ENCODE measurements at places on chromosomes 2 and 18. TPM values are rescaled to one million over a fixed set of nuclear protein-coding genes. Genes with fewer than 3 reads are reported as not detected.

- no peak overlapping the region for H3K4me3 ChIP-seq
- no peak for DNase-seq
- no peaks in the 10 kb centered on the region for H3K27me3 ChIP-seq
- H3K27ac ChIP-seq, result no peak overlapping the region
- peaks cover 3% of the 10 kb centered on the region for H3K36me3 ChIP-seq
Observed at GRCh38 chr18:2805970-2806943, 40.5 kb upstream of the EMILIN2 start.

DNA sequence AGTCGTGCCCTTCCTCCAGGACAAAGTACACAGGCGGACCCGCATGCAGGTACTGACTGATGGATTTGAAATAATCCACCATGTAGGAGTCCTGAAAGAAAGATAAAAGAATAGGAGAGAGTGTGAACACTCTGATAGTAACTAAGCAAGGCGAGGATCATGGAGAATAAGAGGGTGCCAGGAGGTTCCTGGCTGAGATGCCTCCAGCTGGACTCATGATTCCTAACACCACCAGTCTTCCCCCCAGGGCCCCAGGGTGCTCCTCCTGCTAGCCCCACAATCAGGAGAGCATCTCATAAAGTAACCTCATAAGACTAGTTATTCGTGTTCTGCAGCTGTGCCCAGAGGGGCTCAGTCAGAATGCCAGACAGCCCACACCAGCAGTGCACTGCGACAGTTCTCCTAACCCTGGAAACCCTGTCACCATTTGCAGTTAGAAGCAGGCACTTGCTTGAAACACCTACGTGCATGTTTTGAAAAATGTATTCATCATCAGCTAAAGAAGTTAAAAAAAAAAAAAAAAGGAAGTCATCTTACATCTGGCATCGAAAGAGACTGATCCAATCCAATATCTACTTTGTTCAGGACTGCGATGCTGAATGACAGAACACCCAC, 36.7 kb downstream of the RMC1 start:
- no peak overlapping the region for H3K4me3 ChIP-seq
- peaks cover 10% of the 10 kb centered on the region for H3K4me1 ChIP-seq
- H3K27me3 ChIP-seq, result no peaks in the 10 kb centered on the region
- no peak for DNase-seq

GRCh38 chr2:88281302-88282217, 111.4 kb downstream of the THNSL2 start:
- H3K4me1 ChIP-seq, result no peaks in the 10 kb centered on the region
- H3K27me3 ChIP-seq, result peaks cover 18% of the 10 kb centered on the region
- H3K4me3 ChIP-seq, result no peak overlapping the region
- H3K27ac ChIP-seq, result no peak overlapping the region
- H3K36me3 ChIP-seq, result no peaks in the 10 kb centered on the region

- no peaks in the 10 kb centered on the region for H3K27me3 ChIP-seq
- H3K36me3 ChIP-seq, result no peaks in the 10 kb centered on the region
- no peaks in the 10 kb centered on the region for H3K4me1 ChIP-seq
- no peak overlapping the region for H3K27ac ChIP-seq
- DNase-seq, result no peak
- no peak overlapping the region for H3K4me3 ChIP-seq
Observed at GRCh38 chr18:73544032-73544431, 603.6 kb downstream of the FBXO15 start.

- no peak overlapping the region for H3K4me3 ChIP-seq
- H3K36me3 ChIP-seq, result no peaks in the 10 kb centered on the region
- H3K4me1 ChIP-seq, result no peaks in the 10 kb centered on the region
Observed at GRCh38 chr18:6810191-6810590, 80.7 kb downstream of the ARHGAP28 start.

DNA sequence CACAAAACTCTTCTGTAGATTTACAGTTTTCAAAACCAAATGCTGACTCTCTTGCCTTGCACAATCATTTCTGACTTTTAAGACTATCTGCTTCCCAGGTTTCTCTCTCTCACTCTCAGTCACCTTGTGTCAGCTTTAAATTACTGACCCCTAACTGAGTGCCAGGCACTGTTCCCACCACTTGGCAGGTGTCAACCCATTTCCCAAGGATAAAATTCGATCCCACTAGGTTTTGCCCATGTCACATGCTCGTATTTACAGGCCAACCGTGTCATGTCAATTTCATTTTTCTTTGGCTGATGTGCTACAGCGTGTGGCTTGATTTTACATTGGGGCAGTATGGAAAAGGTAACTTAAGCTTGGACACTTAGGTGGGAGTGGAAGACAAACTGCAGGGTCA, 26.1 kb upstream of the LMAN1 start:
- no peak overlapping the region for H3K4me3 ChIP-seq
- no peaks in the 10 kb centered on the region for H3K27me3 ChIP-seq
- H3K4me1 ChIP-seq, result no peaks in the 10 kb centered on the region
- H3K27ac ChIP-seq, result no peak overlapping the region

DNA sequence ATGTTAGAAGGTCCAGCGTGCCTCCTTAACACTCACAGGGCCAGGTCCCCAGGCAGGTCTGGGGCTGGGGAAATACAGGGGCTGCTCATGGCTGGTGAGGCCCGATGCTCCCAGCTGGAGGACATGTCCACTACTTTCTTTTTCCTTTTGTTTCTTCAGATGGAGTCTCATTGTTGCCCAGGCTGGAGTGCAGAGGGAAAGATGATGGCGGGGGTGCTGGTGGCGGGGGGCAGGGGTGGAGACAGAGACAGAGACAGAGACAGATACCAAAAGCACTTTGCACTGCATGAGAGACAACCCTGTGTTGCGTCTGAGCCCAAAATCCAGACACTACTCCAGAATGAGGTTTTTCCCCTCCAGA, 211.0 kb downstream of the SH3BP4 start:
- H3K36me3 ChIP-seq, result no peaks in the 10 kb centered on the region
- DNase-seq, result no peak
- no peaks in the 10 kb centered on the region for H3K4me1 ChIP-seq
- H3K4me3 ChIP-seq, result no peak overlapping the region
- H3K27me3 ChIP-seq, result no peaks in the 10 kb centered on the region

DNA sequence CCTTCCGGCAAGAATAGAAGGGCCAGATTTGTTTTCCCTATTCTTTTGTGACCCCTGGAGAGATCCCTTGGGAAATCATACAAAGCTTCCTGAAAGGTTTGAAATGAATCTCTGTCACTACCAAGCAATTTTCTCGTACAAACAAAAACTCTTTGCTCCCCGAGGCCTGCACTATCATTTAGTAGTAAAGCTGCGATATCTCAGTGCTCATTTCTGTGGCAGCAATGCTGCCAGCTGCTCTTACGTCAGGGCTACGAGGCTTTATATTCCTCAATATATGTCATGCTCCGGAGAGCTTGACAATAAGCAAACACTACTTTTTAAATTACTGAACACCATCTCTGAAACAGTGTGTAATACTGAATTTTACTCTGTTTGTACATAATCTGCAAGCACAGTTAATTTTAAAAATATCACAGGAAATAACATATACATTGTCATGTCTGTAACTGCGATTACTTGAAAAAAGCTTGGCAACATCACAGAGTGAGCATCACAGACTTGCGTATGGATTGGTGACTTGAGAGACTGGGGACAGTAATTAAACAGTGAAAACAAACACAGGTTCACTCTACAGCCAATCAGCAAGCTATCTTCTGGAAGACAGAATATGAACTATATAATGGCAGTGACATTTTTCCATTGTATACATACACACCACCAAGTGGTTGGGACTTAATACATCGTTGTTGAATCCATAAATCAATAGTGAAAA, 403.3 kb upstream of the NETO1 start:
- H3K36me3 ChIP-seq, result no peaks in the 10 kb centered on the region
- no peaks in the 10 kb centered on the region for H3K4me1 ChIP-seq
- no peak for DNase-seq
- no peak overlapping the region for H3K27ac ChIP-seq

GRCh38 chr18:75854174-75854573, 426.7 kb upstream of the SMIM21 start:
- no peaks in the 10 kb centered on the region for H3K4me1 ChIP-seq
- no peak for DNase-seq
- H3K27ac ChIP-seq, result no peak overlapping the region
- no peaks in the 10 kb centered on the region for H3K36me3 ChIP-seq

- no peak for DNase-seq
- peaks cover 8% of the 10 kb centered on the region for H3K4me1 ChIP-seq
- peaks cover 29% of the 10 kb centered on the region for H3K36me3 ChIP-seq
- H3K4me3 ChIP-seq, result no peak overlapping the region
- no peaks in the 10 kb centered on the region for H3K27me3 ChIP-seq
- H3K27ac ChIP-seq, result no peak overlapping the region
Observed at GRCh38 chr18:47898055-47898454, 32.4 kb downstream of the SMAD2 start.

- H3K27ac ChIP-seq, result no peak overlapping the region
- H3K4me1 ChIP-seq, result no peaks in the 10 kb centered on the region
- no peaks in the 10 kb centered on the region for H3K27me3 ChIP-seq
- H3K4me3 ChIP-seq, result no peak overlapping the region
- DNase-seq, result no peak
- no peaks in the 10 kb centered on the region for H3K36me3 ChIP-seq
Observed at GRCh38 chr2:99106913-99107312, 34.6 kb upstream of the C2orf15 start.

- DNase-seq, result no peak
- H3K27ac ChIP-seq, result no peak overlapping the region
- no peaks in the 10 kb centered on the region for H3K27me3 ChIP-seq
- no peak overlapping the region for H3K4me3 ChIP-seq
Observed at GRCh38 chr2:231563378-231563961, 29.2 kb upstream of the TEX44 start.

GRCh38 chr18:4528405-4528804, 73.3 kb upstream of the DLGAP1 start:
- no peaks in the 10 kb centered on the region for H3K4me1 ChIP-seq
- no peak for DNase-seq
- H3K36me3 ChIP-seq, result no peaks in the 10 kb centered on the region
- H3K27me3 ChIP-seq, result no peaks in the 10 kb centered on the region
- no peak overlapping the region for H3K4me3 ChIP-seq

- H3K4me3 ChIP-seq, result no peak overlapping the region
- H3K4me1 ChIP-seq, result no peaks in the 10 kb centered on the region
- no peak for DNase-seq
- H3K36me3 ChIP-seq, result no peaks in the 10 kb centered on the region
- H3K27ac ChIP-seq, result no peak overlapping the region
Observed at GRCh38 chr2:236715491-236715961, 145.9 kb downstream of the ACKR3 start.

KHK gene
- 1.5 TPM for total RNA-seq

SCYGR4 gene
- total RNA-seq, result not detected

RGPD3 gene
- total RNA-seq, result 3.9 TPM

ZNF519 gene
- total RNA-seq, result 7.7 TPM

ANKAR gene
- total RNA-seq, result 10.0 TPM

ZC3H8 gene
- total RNA-seq, result 15.6 TPM

GKN2 gene
- 0.24 TPM for total RNA-seq

RHBDD1 gene
- total RNA-seq, result 62.0 TPM

SPP2 gene
- 0.05 TPM for total RNA-seq
